CD4-positive, alpha-beta T cell treated with Interleukin-17A for 4 hours (primary cell): ENCODE measurements at places on chromosomes 2 and 18.

DNA sequence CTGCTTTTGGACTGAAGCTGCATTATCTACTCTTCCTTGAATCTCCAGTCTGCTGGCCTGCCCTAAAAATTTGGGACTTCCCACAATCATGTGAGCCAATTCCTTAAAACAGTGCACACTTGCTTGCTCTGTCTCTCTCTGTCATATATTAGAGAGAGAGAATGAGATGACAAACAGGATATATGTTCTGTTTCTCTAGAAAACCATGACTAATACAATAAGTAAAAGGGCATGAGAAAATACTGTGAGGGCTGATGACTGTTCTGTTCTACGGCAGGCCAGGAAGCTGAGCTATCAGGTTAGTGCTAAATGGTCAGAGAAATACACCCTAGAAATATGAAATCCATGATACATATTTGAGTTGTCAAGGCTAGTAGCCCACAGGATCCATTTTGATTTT lies 1896.8 kb upstream of the CELF4 start:
- DNase-seq, result no peak

DNA sequence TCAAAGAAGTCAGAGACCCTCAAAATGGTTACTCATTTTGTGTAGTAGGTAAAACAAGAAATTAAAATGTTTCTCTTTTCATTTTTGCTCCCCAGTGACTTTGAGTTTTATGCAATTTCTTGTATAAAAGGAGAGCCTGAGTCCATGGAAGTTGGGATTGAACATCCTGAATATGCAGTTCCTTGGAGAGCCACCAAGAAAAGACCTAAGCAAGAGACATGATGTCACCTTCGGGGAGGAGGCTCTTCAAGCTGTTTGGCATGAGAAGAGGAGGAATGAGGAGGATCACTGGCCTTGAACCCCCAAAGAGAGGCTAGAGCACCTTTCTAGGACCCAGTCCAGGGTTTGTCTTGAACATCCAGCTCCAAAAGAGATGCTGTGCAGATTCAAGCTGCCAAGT lies 83.5 kb upstream of the STPG4 start:
- no peak for DNase-seq

GRCh38 chr18:6941996-6942395 lies 175.6 kb downstream of the LAMA1 start:
- no peak for DNase-seq

GRCh38 chr2:150811259-150811855 lies 323.9 kb upstream of the RND3 start:
- DNase-seq, result no peak

GRCh38 chr18:26634631-26635030 lies 86.3 kb upstream of the KCTD1 start:
- DNase-seq, result no peak

DNA sequence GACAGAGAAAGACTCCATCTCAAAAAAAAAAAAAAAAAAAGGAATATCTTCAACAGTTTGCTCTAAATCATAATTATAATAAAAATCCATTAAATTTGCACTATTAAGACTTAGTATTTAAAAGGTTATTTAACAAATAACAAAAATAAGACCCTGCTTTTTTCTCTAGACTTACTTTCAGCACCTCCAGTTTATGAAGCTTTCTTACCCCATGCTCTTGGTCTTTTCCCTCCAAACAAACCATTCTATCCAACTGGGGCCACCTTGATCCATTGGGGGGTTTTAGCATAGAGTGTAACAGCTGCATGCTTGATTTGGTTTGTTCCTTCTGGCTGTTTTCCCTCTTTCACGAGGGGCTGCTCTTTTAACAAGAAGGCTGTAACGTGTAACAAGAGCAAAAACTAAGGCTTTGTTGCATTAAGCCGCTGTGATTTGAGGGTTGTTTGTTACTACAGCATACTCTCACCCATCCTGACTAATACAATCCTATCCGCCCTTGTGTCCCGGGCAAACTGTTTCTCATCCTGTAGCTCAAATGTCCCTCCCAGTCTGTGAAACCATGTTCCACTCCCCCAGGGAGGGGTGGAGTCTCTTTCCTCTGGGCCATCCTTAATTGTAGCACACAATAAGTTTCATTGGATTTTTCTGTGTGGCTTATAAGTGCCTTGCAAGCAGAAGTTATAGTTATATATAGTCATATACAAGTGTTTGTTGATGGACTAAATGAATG lies 9.6 kb upstream of the MYCN start:
- no peak for DNase-seq
